ENCODE measurements at places on chromosomes 3 and 15.

DNA sequence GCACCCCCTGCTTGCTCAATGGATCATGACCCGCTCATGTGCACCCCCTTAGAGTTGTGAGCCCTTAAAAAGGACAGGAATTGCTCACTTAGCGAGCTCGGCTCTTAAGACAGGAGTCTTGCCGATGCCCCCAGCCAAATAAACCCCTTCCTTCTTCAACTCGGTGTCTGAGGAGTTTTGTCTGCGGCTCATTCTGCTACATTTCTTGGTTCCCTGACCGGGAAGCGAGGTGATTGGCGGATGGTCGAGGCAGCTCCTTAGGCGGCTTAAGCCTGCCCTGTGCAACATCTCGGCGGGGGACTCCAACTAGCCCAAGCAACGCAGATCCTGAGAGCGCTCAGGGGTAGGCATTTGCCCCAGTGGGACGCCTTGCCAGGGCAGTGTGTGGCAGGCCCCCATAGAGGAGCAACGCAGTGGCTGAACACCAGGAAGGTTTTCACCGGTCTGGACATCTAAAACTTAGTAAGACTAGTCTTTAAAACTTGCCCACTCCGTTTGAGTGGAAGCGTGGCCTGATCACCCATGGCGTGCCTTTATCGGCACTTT lies 9.5 kb downstream of the SLCO2A1 start:
- no peak for DNase-seq

- DNase-seq: no peak
Measured at GRCh38 chr15:62934236-62934971, 108.1 kb upstream of the TPM1 start.

- no peak for DNase-seq
Measured at GRCh38 chr3:54153477-54153876, 31.1 kb downstream of the CACNA2D3 start.

GRCh38 chr15:67013696-67014095 lies 51.7 kb upstream of the SMAD3 start:
- DNase-seq: peak; percentile 39

- no peak for DNase-seq
Measured at GRCh38 chr15:89875741-89876140, 18.1 kb downstream of the AP3S2 start.

DNA sequence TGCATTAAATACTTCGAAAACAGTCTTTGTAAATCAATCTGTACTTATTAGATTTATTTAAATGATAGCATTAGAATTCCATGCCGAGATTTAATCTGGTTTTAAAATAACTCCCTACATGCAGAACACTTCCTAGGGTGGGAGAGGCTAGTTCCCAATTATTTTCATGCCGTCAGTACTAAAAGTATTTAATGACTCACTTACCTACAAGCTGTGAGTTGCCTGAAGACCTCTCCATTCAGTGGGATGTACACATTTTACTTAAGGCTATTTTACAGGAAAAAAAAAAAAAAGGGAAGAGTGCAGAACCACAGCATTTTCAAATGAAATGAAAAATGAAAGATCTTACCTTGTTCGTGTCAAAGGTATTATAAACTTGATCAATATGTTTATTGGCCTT lies 469 bp downstream of the GUCA1C start:
- DNase-seq: no peak

GRCh38 chr15:24899795-24900194 lies 55.0 kb upstream of the SNRPN start:
- DNase-seq: no peak

- DNase-seq: no peak
Measured at GRCh38 chr3:104796556-104796955, 570.2 kb upstream of the ALCAM start.

- DNase-seq: peak; percentile 90
Measured at GRCh38 chr3:172520301-172520831, 2.9 kb downstream of the TNFSF10 start.

DNA sequence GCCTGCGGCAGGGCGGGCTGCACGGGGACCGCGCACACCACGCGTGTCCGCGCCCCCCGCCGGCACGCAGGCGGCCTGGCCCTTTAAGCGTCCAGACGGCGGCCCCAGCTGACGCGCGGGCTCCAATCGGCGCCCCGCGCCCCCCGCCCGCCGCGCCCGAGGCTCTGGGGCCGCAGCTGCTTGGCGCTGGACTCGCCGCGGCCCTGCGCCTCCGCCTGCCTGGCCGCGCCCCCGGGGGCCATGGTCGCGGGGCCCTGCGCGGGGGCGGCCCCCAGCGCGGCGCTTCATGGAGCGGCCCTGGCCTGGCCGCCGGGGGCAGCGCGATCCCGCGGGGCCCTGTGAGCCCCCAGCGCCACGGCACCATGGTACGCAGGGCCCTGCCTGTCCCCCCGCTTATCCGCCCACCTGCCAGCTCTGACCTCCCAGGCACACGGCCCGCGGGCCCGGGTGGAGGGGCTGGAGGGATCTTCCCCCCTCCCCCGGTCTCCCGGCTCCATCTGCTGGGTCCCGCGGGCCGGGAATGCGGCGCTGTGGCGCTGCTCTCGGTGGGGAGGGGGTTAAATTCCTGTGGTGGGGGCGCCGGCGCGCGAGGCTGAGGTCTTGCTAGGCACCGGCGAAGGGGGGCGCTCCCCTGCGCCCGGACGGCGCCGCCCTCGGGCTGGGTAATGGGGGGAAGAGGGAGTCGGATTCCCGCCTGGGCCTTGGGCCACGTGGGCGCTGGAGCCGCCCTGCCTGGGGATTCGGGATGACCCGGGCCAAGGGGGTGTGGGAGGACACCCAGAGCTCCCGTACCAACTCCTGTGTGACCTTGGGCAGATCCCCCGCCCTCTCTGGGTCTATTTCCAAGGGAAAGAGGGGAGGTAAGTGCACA lies 1.1 kb downstream of the ZBTB47 start:
- DNase-seq: peak; percentile 53

- DNase-seq: no peak
Measured at GRCh38 chr3:195763076-195763830, 42.5 kb downstream of the MUC20 start.

GRCh38 chr3:195405651-195406050 lies 37.2 kb downstream of the ACAP2 start:
- no peak for DNase-seq

DNA sequence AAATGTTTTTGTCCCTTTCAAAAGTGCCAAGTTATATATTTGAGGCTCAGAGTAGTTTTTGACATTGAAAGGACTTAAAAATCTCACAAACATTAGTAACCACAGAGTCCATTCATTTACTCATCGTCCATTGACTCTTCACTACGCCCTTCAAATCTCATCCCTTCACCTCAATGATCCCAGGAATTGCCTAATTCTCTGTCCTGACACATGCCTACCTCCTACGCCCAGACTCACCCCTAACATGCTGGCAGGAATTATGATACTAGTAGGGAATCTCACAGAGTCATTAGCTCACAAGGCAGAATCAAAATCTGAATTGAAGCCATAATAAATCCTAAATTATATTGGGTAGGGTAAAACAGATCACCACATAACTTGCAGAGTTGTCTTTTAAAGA lies 410.1 kb downstream of the RAP2B start:
- DNase-seq: peak; percentile 30

DNA sequence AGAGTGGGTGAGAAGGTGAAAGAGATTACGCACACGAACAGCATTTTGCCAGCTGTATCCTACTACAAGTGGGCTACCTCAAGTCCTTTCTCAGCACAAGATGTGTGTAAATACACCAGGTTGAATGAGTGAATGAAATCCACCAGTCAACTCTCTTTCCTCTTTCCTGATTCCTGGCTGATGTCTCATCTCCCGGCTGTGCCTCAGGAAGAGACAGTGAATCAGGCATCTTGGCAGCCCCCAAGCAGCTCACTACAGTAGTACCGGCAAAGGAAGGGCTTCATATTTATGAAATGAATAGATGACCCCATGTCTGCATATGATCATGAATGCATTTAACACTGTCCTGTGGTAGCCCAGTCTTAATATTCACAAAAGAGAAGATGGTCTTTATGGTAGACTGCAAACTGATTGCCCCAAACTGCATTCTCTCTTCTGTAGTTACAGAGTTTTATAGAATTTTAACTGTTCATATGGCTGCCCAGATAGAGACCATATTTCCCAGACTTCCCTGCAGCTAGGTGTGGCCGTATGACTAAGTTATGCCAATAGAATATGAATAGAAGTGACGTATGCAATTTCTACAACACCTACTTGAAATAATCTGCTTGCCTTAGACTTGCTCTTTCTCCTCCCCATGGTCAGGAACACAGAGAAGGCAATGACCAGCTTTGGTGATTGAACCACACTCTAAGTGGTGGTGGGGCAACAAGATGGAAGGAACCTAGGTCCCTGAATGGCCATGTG lies 22.7 kb downstream of the MGLL start:
- DNase-seq: peak; percentile 95

DNA sequence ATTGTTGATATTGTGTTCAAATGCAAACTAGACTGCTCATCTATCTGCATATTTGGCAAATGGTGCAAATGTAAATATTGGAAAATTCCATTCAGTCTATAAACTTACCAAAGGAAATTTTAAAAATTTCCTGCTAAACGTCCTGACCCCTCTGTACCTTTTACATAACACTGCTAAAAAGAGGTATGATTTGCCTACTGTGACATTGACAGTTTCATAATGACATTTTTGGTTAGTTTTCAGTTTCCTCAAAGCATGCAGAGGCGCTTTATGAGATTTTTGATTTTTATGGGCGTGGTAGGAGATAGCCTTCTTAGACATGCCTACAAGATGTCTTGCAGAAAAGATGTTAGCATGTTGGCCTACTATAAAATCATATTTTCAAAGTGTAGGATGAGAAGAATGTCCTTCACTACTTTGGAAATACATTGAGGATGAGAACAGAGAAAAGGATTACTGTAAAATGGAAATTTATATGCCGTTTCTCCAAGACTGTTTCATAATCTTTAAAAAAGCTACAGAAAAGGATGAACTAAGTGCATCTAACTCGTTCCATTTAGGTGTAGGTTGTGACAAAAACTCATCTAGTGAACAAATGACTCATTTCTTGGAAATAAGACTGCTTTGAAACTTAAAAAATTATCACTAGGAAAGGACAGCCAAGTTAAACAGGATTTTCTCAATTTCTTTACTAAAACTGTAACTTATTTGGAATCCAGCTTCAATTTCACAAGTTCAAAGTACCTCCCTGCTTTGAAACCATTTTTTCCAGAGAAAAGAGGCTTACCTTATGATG lies 14.5 kb upstream of the ISLR start:
- DNase-seq: no peak

DNA sequence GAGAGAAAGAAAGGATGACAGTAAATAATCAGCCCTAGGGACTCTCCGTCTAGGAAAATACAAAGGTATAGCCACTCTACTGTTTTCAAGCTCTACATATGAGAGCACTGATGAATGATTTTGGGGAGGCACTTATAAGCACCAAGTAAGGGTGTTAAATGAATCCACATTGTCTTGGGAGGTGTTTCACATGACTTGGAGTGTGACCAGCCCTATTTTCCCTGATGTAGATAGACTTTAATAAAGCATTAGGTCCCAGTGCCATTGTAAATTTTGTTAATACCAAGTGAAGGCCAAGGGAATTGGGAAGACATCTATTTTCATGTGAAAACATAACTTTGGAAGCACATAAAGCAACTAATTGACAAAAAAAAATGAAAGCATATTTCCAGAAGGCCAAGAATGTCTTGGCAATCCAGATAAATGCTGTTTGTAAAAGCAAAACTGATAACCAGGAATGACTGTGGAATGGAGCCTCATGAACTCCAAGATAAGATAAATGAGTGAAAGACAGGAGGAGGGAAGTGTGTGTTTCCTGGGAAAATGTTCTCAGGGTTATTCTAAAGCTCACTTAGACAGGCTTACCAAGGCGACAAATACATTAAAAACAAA lies 96.0 kb upstream of the MYZAP start:
- DNase-seq: no peak

- peak; percentile 91 for DNase-seq
Measured at GRCh38 chr3:102206511-102207031, 228.2 kb upstream of the ZPLD1 start.

- no peak for DNase-seq
Measured at GRCh38 chr3:72855001-72855400, 6.8 kb upstream of the SHQ1 start.

DNA sequence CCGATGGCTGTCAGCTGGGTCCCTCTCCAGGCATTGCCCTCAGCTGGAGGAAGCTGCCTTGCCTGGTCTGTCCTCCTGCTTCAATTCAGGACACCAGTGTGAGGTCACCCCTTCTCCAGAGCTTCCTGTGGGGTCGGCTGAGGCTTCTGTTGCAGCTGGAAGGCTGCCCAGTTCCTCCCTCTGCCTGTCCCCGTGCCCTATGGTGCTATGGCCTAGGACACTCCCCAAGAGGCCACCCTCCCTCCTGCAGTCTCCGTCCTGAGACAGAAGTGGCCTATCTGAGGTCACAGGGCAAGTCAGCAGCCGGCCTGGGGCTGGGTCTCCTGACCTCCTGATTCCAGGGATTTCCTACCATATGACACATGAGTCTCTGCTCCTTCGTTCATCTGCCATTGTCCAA lies 57.9 kb downstream of the RASGRF1 start:
- DNase-seq: no peak

GRCh38 chr15:87528873-87529272 lies 727.7 kb downstream of the NTRK3 start:
- no peak for DNase-seq

GRCh38 chr15:42796955-42797782 lies 60.2 kb upstream of the CDAN1 start:
- peak; percentile 16 for DNase-seq

- peak; percentile 87 for DNase-seq
Measured at GRCh38 chr3:45677033-45677446, 12.2 kb upstream of the SACM1L start.

DNA sequence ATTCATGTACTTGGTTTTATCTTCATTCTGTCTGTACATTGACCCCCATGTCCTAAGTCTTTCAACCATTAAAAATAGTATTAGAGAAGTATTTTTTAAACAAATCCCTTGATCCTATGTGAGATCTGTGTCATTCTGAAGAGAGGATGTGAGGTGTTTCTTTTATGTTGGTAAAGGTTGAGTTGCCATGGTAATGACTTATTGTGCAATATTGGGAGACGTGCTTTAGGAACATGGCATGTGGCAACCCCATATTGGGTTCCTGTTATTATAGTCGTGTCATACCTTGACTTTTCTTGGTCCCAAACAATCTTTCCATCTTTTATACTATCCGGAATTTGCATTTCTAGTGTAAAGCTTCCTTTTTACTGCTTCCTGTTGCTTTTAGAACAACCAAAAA lies 203.1 kb downstream of the KCNAB1 start:
- peak; percentile 54 for DNase-seq

GRCh38 chr3:123258359-123258758 lies 56.6 kb downstream of the SEC22A start:
- no peak for DNase-seq
